HT1080 (cell line): ENCODE measurements at places on chromosomes 5 and 9. TPM values are rescaled to one million over a fixed set of nuclear protein-coding genes. Genes with fewer than 3 reads are reported as not detected.

FAXDC2 gene
- 0.90 and 1.4 TPM in 2 replicates for total RNA-seq

GRCh38 chr9:5760338-5760737, 72.6 kb downstream of the ERMP1 start:
- no peak for DNase-seq

DNA sequence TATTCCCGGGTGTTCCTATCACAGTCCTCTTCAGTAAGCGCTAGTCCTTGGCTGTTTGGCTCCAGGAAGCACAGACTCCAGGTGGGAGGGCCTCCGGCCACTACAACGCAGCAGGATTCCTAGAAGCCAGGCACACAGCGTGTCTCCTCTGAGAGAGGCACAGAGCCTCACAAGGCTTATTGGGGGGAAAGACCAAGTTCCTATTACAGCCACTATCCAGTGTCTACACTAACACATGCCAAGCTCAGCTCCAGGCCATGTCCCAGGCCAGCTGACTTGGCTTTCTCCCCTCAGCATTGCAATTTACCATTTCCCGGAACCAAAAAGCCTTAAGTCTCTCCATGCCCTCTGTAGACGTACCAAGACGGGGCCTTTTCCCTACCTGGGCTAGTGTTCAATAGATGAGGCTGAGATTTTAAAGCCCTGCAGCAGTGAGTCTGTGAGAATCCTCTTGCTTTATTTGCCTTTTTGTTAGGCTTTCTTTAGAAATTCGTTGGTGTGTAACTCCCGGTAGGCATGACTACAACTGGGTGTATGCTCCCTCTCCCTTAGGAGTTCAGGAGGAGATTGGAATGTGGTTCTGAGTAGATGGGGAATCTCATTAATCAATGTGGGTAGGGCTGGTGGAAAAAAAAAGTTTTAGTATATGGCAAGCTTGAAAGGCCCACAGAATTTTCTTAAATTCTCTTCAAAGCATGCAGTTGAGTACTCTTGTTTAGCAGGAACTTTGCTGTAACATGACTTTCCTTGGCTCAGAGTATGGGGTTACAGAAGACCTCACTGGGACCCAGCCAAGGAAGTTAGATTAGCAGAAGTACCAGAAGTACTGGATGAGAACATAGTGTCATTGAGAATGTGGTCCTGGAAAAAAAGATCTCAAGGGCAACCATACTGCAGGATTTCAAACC, 84.3 kb upstream of the SLC1A3 start:
- DNase-seq: no peak

GABRA6 gene
- total RNA-seq: 1.9 and 2.9 TPM in 2 replicates

- peak; percentile 75 for DNase-seq
These were observed 183.4 kb downstream of the PAPPA start for GRCh38 chr9:116337015-116337414.

GRCh38 chr9:112050544-112051475, 124.3 kb downstream of the SUSD1 start:
- DNase-seq: peak; percentile 52

KCNT1 gene
- not detected in 2 replicates for total RNA-seq

DNA sequence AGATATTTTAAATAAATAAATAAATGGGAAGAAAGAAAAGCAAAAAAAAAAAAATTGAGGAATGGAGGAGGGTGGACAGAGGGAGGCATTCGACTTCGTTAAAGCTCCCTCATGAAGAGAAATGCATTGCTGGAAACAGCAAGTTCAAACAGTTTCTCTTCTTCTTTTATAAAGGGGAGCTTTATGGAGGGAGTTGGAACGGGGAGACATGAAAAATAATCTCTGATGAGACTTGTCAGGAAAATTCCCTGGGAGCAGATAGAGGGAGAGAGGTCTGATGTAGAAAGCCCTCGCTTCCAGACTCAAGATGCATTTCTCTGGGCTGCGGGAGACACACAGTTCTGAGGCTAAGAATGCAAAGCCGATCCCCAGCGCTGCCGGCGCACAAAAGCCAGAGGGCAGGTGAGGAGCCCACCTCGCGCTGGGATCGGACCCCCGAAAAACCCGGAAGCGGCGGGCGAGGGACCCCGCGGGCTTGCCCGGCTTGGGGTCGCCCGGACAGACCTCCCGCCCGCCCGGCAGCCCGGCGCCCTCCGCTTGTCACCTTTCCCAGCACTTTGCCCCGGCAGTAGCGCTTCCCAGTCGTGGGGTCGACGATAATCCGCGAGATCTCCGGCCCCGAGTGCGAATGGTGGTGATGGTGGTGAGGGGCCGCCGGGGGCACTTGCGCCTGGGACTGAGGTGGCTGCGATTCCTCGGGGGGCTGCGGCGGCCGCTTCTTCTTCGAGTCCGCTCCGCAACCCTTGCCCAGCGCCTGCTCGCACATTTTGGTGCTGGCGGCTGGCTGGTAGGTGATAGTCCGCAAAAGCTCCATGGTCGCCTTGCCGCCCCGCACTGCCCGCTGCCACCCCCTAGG, 512 bp downstream of the PLK2 start:
- peak; percentile 46 for DNase-seq

DNA sequence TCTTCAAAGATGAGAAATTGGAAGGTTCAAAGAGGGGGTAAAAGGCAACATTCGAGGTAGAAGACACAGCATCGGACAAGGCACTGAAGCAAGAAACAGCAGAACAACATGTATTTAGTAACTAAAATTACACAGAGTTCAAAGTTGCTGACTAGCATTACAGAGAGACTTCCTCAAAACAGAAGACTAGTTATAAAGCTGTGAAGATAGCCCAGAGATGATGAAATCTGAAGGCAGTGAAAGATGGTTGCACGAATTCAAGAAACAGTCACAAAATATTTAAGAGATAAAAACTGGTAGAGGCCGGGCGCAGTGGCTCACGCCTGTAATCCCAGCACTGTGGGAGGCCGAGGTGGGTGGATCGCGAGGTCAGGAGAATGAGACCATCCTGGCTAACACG, 16.3 kb downstream of the MAPKAP1 start:
- no peak for DNase-seq

NR2F1-AS1 gene
- total RNA-seq: 2.2 and 3.0 TPM in 2 replicates

DNA sequence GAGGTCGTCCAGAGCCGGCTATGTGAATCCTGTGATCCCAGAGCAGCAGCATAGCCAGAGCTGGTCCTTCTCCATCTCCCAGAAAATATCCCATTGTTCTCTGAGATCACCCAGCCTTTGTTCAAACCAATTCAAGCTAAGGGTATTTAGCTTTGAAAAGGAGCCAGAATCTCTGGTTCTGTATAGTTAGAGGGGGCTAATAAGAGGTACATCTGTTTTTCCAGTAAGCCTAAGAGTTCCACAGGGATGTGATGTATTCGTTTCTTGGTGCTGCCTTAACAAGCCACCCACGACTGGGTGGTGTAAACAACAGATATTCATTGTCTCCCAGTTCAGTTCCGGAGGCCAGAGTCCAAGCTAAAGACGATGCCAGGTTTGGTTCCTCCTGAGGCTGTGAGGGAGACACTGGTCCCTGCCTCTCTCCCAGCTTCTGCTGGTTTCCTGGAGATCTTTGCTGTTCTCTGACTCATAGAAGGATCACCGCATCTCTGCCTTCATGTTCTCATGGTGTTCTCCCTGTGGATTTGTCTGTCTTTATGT, 344.8 kb downstream of the MTRR start:
- DNase-seq: no peak

DNA sequence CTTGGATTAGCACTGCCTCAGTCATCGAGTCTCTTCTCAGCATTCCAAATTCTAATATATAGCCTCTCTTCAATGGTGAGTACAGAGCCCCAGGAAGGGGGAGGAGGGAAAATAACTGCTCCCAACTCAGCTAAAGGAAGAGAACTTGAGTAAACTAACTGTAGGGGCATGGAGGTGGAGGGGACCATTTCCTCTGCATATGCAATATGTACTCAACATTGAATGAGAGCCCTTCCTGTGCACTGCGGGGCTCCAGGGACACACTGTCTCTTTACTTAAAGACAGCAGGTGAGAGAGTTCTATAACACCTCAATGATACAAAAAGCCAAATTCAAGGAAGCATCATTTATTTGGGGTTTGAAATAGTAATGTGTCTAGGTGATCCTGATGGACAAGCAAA, 75.1 kb downstream of the GNAQ start:
- DNase-seq: no peak

ANKRD34B gene
- total RNA-seq: not detected in 2 replicates

GRCh38 chr9:114989600-114990410, 59.4 kb upstream of the TNFSF8 start:
- no peak for DNase-seq

- peak; percentile 50 for DNase-seq
These were observed 17.5 kb upstream of the ROPN1L start for GRCh38 chr5:10424124-10424731.

DNA sequence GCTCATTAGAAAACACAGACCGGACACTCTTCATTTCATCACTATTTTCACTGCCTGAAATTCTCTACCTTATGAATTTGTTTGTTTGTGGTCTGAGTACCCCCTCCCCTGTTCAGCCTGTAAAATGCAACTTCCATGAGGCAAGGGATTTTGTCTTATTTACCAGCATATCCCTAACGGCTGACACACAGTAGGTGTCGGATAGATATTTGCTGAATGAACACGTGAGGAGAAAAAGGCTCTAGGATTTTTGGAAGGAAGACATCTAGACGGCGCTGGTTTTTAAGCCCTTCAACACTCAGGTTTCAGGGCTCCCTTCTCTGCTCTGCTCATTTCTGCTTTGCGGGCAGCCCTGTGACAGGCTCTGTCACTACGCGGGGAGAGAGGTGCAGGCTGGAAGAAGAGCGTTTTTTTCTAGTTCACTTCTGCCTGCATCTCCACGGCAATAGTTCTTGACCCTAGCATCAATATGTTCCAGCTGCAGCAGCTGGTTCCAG, 41.0 kb downstream of the KCNMB1 start:
- DNase-seq: no peak

- DNase-seq: no peak
These were observed 555.8 kb upstream of the CDH9 start for GRCh38 chr5:27594141-27594540.

MARVELD2 gene
- 0.17 and 0.23 TPM in 2 replicates for total RNA-seq

- no peak for DNase-seq
These were observed 390 bp upstream of the SNX2 start for GRCh38 chr5:122774519-122774860.

- peak; percentile 57 for DNase-seq
These were observed 128.0 kb downstream of the FANCC start for GRCh38 chr9:95189251-95190098.

- no peak for DNase-seq
These were observed 291.2 kb downstream of the EPB41L4A start for GRCh38 chr5:112127861-112128260.

GZMA gene
- total RNA-seq: 0.16 TPM in 1 of 2 replicates, not detected in the other
